ENCODE measurements at places on chromosomes 3 and 15.

DNA sequence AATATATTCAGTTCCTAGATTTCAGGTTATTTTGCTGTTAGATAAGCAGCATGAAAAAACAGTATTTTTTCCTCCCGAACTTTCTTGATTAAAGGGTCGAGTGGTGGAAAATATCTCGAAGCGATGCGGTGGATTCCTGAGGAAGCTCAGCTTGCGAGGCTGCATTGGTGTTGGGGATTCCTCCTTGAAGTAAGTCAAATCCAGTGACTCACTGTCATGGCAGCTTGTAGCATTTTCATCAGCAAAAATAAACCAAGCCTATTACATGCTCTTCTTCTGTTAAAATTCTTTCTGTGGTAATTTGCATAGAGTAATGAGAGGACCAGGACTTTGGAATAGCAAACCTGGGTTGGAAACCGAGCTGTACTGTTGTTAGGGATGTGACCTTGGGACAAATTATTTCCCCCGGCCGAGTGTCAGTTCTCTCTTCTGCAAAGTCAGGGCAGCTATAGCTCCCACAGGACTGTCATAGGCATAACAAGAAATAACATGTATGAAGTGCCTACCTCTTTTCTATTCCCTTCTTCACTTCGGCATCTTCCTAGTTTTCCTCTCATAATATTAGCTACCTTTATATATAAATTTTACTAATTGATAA lies 75.6 kb downstream of the UBP1 start:
- DNase-seq = no peak

GRCh38 chr3:13111173-13111872 lies 38.1 kb upstream of the IQSEC1 start:
- DNase-seq = no peak

DNA sequence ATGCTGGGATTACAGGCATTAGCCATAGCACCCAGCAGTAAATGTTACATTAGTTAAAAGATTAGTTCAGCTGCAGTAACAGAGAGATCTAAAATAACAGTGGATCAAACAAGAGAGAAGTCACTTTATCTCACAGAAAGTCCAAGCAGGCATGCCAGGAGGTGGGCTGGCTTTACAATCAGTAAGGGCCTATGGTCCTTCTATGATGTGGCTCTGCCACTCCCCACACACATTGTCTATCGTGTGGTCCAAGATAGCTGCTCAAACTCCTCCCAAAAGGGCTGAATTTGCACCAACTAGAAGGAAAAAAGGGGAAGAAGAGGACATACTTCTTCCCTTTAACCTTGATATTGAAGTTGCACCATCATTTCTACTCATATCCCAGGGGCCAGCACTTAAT lies 4.6 kb upstream of the RUVBL1 start:
- DNase-seq = no peak

- DNase-seq = no peak
Measured at GRCh38 chr15:58361273-58361759, 70.5 kb upstream of the LIPC start.

DNA sequence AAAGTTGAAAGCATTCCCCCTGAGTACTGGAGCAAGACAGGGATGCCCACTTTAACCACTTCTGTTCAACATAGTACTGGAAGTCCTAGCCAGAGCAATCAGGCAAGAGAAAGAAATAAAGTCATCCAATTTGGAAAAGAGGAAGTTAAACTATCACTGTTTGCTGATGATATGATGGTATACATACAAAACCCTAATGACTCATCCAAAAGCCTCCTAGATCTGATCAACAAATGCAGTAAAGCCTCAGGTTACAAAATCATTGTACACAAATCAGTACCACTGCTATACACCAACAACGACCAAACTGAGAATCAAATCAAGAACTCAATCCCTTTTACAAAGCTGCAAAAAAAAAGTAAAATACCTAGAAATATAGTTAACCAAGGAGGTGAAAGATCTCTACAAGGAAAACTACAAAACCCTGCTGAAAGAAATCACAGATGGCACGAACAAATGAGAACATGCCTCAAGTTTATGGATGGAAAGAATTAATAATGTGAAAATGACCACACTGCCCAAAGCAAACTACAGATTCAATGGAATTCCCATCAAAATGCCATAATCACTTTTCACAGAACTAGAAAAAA lies 40.3 kb downstream of the RPL39L start:
- no peak for DNase-seq

Measured in activated T-cell treated with anti-CD3 and anti-CD28 coated beads for 4 hours (primary cell).